ENCODE measurements at places on chromosomes 7 and 10. TPM values are rescaled to one million over a fixed set of nuclear protein-coding genes. Genes with fewer than 3 reads are reported as not detected.

The OR2A1 gene
- total RNA-seq: 0.27 TPM

The PCLO gene
- 0.36 TPM for total RNA-seq

The AQP1 gene
- 2.8 TPM for total RNA-seq

The FGL2 gene
- 39.3 TPM for total RNA-seq

The CALY gene
- not detected for total RNA-seq

The MOGAT3 gene
- not detected for total RNA-seq

The RSPH10B2 gene
- total RNA-seq: not detected

The FBXL13 gene
- 3.4 TPM for total RNA-seq

The GDF2 gene
- not detected for total RNA-seq

The MGAM2 gene
- not detected for total RNA-seq

The FOXP2 gene
- 17.4 TPM for total RNA-seq

The LRRD1 gene
- 0.41 TPM for total RNA-seq

The MMD2 gene
- total RNA-seq: not detected

The TMEM213 gene
- total RNA-seq: 0.33 TPM
